RWPE2 (cell line): ENCODE measurements at places on chromosomes 1 and 21.
A peak's percentile ranks its signal among the peaks of the same experiment; 100 is the strongest.

GRCh38 chr1:103087256-103087655 is 21.1 kb downstream of the COL11A1 start:
- H3K27ac ChIP-seq: no peak overlapping the region
- H3K4me1 ChIP-seq: no peaks in the 10 kb centered on the region
- H3K4me3 ChIP-seq: no peak overlapping the region

- H3K27ac ChIP-seq: peak overlapping the region; percentile 6
- H3K4me1 ChIP-seq: peaks cover 25% of the 10 kb centered on the region
- no peaks in the 10 kb centered on the region for H3K27me3 ChIP-seq
- no peaks in the 10 kb centered on the region for H3K36me3 ChIP-seq
- DNase-seq: no peak
- peak overlapping the region; percentile 67 for H3K4me3 ChIP-seq
These were observed 876 bp upstream of the NAV1 start for GRCh38 chr1:201537891-201538611.

DNA sequence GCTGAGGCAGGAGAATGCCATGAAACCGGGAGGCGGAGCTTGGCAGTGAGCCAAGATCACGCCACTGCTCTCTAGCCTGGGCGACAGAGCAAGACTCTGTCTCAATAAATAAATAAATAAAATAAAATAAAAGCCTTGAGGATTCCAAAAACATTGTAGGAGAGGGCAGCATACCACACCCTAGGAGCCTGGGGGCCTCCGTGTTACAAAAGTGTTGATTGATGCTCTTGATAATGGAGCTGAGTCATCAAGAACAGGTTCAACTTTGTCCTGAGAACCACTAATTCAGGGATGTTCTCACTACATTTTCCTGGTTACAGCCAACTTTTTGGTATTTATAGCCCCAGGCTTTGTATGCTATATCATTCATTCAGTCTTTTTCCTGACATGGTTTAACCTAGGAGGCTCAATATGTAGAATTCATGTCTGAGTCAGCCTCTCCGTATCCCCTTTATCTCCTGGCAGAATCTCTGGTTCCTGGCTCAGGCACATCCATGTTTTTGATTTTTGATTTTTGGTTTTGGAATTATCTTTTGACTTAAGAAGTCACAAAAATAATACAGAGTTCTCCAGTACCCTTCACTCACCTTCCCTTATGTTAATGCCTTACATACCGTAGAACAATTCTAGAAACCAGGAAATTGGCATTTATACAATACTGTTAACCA is 69.4 kb downstream of the LRRC8D start:
- peaks cover 57% of the 10 kb centered on the region for H3K4me1 ChIP-seq
- H3K4me3 ChIP-seq: no peak overlapping the region
- peaks cover 7% of the 10 kb centered on the region for H3K36me3 ChIP-seq
- peak; percentile 87 for DNase-seq

- no peaks in the 10 kb centered on the region for H3K4me1 ChIP-seq
- H3K4me3 ChIP-seq: peak within 1 kb of the TSS; percentile 6
- H3K27me3 ChIP-seq: peaks cover 61% of the 10 kb centered on the region
- no peak for DNase-seq
These were observed at the start of gene PTGER3 for GRCh38 chr1:71047635-71048607. Gene PTGER3 (minus strand): TSS chr1:71047816. CDS start chr1:71047577, 239 bp downstream.

DNA sequence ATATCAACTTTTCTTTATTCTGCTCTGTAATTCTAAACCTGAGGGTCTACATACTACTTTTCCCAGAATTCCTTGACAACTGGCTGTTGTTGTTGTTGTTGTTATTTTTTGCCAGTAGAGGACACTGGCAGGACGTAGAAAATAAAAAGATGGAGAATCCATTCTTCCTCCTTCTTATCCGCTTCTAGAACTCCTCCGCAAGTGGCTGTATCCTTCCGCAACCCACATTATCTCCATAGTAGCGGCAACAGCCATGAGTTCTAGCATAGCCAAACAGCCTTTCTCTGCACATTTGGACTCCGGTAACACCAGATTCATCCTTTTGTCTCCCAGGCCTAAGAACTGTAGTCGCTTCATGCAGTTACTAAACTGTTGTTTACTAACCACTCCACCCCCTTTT is 91.1 kb upstream of the CACHD1 start:
- H3K4me3 ChIP-seq: no peak overlapping the region
- no peaks in the 10 kb centered on the region for H3K27me3 ChIP-seq
- H3K36me3 ChIP-seq: no peaks in the 10 kb centered on the region
- no peak for DNase-seq
- H3K4me1 ChIP-seq: no peaks in the 10 kb centered on the region

DNA sequence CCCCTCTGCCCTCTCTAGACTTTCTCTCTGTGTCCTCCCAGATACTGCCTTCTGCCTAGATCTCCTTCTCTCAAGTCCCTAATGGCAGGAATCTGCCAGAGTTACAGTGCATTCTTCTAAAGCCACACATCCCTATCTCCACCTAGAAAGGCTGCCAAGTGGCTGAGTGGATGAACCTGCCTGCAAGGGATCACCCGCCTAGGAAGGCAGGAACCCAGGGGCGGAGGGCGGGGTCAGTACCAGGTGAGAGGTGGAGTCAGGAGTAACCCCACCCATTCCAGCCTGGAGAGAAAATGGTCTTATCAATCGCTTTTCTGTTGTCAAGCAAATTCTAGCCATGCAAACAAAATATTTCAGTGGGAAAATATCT is 60.8 kb downstream of the BCAR3 start:
- no peak overlapping the region for H3K4me3 ChIP-seq
- no peaks in the 10 kb centered on the region for H3K27me3 ChIP-seq
- H3K27ac ChIP-seq: peak overlapping the region; percentile 96
- peaks cover 33% of the 10 kb centered on the region for H3K36me3 ChIP-seq
- H3K4me1 ChIP-seq: peaks cover 95% of the 10 kb centered on the region
- peak; percentile 75 for DNase-seq

DNA sequence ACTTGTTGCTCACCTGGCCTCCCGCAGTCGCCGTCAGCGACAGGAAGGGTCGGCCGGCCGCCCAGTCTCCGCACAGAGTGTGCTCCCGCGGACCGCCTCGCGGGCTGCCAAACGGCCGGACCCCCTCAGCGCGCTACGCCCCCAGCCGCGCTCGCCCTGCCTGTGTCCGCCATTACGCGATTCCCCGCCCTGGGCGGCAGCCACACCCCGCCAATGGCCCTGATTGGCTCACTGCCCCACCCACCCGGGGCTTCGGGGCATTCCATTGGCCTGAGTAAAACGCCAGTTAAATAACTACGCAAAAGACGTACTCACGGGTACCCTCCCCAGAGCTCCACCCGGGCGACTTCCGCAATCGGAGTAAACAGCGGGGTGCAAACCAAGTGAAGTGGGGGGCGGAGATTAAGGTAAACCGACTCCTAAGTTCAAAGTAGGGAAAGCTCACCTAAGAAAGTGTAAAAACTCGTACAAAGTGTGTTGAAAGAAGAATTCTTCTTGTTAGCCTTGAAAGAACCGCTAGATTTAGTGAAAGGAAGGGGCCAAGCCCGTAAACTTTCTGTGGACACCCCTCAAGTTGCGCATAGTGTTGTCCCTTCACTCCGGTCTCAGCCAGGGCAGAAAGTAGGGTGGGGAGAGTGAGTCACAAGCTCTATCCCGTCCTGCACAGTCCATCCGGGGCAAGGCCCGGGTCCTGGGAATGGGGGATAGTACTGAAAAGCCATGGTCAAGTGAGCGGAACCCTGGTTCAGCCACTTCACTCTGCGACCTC is at the start of gene WASF2:
WASF2 (minus strand) TSS at position 195 of the 769 bp plus-strand sequence. CDS start 61,277 bp downstream, outside the sequence.
- no peaks in the 10 kb centered on the region for H3K27me3 ChIP-seq
- peaks cover 5% of the 10 kb centered on the region for H3K36me3 ChIP-seq
- peak; percentile 95 for DNase-seq
- peaks cover 3% of the 10 kb centered on the region for H3K4me1 ChIP-seq

DNA sequence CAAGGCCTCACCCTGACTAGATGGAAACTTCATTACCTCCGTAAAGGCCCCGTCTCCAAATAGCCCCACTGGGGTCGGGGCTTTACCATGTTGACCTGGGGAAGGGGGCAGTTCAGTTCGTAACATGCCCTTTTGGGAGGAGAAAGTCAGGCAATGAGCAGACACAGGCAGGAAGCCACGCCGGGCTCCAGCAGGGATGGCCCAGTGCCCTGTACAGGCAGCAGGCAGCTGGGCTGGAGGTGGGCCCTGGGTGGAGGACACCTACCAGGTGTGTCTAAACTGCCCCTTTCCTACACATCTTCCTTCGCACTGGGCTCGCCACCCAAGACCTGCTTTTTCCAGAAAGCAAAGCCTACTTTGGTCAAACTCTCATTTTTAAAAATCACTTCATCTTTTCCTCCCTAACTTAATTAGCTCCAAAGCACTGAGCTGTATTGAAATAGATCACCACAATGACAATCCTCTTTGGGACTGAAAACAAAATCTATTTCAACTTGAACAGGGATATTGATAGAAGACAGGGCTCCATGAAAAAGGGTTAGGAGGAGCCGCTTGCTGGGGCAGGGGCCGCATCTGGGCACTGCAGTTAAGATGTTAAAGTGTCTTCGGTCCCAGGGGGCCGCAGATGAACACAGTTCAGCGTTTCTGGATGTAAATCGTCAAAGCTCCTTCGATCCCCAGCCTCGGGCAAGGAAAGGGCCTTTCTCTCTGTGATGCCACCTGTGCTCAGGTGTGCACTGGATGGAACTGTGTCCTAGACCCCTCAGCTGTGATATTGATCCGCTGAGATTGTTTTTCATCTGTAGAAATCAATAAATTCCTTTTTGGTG is 104.6 kb downstream of the PDE9A start:
- H3K4me3 ChIP-seq: no peak overlapping the region
- no peaks in the 10 kb centered on the region for H3K36me3 ChIP-seq
- no peaks in the 10 kb centered on the region for H3K27me3 ChIP-seq
- H3K27ac ChIP-seq: no peak overlapping the region
- no peak for DNase-seq

DNA sequence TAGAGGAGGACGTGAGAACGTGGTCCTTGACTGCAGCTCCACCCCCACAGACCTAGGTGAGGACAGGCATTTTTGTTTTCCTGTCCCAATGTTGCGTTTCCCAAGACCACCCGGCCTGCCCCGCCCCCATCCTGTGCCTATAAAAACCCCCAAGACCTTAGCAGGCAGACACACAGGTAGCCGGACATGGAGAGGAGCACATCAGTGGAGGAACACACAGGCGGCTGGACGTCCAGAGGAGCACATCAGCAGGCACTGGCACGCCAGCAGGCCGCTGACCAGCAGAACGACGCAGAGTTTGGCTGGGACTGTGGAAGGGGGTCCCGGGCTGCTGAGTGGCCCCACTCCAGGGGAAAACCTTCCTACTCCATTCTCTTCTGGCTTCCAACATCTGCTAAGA is 12.7 kb upstream of the HMGCL start:
- H3K4me1 ChIP-seq: peaks cover 4% of the 10 kb centered on the region
- DNase-seq: no peak
- no peak overlapping the region for H3K27ac ChIP-seq
- H3K36me3 ChIP-seq: no peaks in the 10 kb centered on the region

GRCh38 chr1:113453771-113454083 is 63.4 kb downstream of the MAGI3 start:
- no peak overlapping the region for H3K4me3 ChIP-seq
- DNase-seq: no peak
- H3K27me3 ChIP-seq: no peaks in the 10 kb centered on the region
- H3K4me1 ChIP-seq: peaks cover 23% of the 10 kb centered on the region

DNA sequence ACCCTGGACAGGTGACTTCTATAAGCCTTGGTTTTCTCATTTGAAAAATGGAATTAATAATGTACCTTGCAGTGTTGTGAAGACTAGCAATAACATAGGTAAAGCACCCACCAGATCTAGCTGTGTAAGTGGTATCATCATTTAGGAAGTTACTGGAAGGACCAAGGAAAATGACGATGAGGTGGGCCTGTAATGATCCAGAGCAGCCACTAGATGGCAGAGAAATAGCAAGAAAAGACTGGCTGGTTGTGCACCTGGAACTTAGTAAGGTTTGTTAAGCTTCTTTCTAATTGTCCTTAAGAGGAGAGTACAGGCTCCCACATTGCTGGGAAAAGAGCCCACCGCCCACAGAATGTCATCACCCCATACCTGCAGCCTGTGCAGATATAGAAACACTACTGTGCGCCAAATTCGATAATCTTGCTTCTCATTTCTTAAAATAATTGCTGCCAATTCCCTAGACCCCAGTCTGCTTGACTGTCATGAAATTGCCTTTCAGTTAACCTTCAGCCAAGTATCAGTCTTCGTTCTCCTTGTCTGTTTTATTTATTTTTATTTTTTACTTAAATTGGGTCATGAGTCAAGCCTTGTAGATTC is 37.2 kb downstream of the WNT4 start:
- H3K27me3 ChIP-seq: no peaks in the 10 kb centered on the region
- no peak for DNase-seq
- no peaks in the 10 kb centered on the region for H3K4me1 ChIP-seq
- H3K27ac ChIP-seq: no peak overlapping the region
- H3K36me3 ChIP-seq: peaks cover 73% of the 10 kb centered on the region

DNA sequence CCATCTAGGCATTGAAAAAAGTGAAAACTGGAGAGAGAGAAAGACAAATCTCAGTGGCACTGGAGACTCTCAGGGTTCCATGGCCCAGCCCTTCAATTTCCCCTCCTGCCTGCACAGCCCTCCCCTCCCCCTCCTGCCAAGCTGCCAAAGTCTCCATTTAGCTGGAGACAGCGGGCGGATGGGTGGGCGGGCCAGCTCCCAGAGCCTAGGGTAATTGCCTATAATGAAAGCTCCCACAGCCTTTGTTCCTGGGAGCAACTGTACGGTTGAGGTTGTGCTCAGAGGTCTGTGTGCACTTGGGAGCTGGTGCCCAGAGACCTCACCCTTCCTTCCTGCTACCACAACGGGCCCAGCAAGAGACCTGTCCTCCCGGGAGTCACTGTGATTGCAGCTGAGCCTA is 89.6 kb downstream of the NAV1 start:
- H3K27me3 ChIP-seq: no peaks in the 10 kb centered on the region
- DNase-seq: no peak
- peaks cover 2% of the 10 kb centered on the region for H3K4me1 ChIP-seq
- no peak overlapping the region for H3K4me3 ChIP-seq
